ENCODE measurements at places on chromosomes 13 and 19.

- DNase-seq: peak; percentile 18
These were observed 217.9 kb downstream of the RFC3 start for GRCh38 chr13:34035676-34036325.

DNA sequence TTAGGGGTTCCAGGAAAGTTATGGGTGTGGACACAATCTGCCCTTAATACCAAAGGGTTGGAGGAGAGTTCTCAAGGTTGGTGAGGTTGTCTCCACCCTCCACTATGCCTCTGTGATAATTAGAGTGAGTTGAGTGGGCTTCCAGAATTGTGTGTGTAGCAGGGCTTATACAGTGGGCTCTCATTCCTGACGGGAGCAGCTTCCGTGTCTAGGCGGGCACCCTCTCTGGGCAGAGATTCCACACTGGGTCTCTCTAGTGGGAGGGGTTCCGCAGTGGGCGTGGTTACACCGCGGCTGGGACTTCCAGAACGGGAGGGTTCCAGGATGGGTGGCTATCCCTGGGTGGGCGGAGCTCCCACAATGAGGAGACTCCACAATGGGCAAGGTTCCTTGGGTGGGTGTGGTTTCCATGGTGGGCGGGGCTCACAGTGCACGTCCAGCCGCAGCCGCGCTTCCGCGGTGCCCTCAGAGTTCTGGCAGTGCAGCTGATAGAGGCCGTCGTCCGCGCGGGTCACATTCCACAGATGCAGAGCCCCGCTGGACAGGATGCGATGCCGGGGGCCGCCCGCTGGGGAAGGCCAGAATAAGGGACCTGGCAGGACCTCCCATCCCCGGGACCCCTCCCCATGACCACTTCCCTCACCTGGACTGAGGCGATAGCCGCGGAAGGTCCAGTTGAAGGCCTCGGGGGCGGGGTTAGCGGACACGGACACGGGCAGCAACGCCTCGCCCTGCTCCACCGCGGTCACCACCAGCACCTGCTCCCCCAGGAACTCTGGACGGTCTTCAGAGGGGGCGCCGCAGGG lies 8.4 kb downstream of the NPHS1 start:
- DNase-seq: no peak

GRCh38 chr13:98476538-98476966 lies 100.4 kb downstream of the STK24 start:
- peak; percentile 88 for DNase-seq

DNA sequence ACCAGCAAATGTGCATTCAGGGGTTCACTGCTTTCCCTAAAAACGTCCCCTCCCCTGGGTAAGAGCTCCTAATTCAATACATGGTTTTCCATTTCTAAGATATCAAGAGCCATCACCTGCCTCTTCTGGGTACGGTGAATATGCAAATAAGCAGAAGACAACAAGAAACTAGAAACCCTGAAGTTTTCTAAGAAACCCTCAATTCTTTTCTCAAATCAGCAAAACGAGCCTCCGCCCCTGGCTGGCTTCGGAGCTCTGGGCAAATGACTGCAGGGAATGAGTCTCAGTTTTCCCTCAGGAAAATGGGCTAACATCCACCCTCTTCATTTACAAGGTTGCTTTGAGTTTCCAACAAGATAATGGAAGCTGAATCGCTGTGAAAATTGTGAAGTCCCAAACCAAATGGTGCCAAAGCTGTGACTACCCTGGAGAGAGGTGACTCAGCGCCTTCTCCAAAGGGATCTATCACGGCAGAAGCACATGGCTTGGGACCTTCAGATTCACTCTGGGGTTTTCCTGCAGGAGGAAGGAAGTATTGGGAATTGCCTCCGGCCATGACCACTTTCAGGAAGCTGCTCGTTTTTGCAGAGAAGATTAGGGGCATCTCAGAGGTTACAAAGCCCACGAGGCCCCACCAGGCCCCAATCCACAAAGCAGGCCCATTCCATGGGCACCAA lies 26.6 kb downstream of the KLF2 start:
- DNase-seq: peak; percentile 25

- no peak for DNase-seq
These were observed 610.7 kb downstream of the SLITRK5 start for GRCh38 chr13:88281841-88282240.

DNA sequence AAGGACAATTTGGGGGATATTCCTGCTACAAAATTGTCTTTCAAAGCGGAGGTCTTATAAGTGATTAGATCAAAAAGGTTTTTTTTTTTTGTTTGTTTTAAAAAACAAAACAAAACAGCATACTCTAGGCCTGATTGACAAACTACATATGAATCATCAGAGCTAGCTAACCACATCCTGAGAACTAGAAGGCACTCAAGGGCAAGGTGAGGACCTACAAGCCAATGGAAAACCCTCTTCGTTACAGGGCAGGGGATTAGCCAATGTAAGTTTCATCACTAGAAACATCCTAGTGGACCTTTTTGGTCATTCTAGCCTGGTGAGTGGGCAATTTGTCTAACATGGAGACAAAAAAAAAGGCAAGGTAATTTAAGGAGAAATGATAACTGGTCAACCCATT lies 428.6 kb downstream of the RFC3 start:
- no peak for DNase-seq

DNA sequence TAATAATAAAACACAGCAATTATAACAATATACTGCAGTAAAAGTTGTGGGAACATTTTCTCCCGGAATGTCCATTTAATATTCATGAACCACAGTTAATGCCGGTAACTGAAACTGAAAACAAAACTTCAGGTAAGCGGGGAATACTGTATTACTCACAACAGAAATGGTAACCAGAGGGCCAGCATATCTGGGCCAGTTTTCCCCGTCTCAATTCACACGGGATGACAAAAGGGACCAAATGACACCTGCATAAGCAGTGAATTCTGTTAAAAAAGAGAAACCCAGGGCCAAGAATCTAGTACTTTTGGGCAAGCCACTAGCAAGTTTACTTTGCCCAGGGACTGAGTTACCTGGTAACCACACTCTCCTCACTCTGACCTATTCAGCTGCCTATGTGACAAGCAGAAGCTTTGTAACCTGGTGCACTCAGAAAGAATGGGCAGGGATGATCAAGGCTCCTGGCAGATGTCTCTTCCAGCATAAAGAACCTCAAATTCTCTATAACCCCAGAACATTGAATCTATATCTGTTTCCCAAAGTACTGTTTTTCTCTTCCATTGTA lies 1171.2 kb downstream of the DIAPH3 start:
- DNase-seq: no peak

GRCh38 chr13:71661921-71662320 lies 205.1 kb downstream of the DACH1 start:
- DNase-seq: peak; percentile 16

DNA sequence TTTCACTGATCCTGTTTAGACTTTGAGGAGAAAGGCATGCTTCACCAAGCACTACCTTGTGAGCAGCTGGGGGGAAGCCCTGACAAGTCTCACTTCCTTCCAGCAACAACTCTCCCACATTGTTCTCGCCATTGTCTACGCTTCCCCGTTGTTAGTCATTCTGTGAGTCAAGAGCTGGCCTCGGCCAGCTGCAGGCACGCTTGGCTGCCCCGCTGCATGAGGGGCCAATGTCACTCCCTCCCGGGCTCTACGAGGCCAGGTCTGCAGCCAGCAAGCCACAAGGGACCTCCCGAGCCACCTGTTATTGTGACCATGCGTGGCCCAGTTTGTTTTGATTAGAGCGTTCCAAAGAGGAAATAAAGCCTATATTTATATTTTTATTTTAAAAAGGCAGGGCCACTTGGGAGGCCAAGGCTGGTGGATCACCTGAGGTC lies 220.9 kb downstream of the FOXO1 start:
- no peak for DNase-seq

- no peak for DNase-seq
These were observed 310.3 kb downstream of the KLF5 start for GRCh38 chr13:73369095-73369494.

DNA sequence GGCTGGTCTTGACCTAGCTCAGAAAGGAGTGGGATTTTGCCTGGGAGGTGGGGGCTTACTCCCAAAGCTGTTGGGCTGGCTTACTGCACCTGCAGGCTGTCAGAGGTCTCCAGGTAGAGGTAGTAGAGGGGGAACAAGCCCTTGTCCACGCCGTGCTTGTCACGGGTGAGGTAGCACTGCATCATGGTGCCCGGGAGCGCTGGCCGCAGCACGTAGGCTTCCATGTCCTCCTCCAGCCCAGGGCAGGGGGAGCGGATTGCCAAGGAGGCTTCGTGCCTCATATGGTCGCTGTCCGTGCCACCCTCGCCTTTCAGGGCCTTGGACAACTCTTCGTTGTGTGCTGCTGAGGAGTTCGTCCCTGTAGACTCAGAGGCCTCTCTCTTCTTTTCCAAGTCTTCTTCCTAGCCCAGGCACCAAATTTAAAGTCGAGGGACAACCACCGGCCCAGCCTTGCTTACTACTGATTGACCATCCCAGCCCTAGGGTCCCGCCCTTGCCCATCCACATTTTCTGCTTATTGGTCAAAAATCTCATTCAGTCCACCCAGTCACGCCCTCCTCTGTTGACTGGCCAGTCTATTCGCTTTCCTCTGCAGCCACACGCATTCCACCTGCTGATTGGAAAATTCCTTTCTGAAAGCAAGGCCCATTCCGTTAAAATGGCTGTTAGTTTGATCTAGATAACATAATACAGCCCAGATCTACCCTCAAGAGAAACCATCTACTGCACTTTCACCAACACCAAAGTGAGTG lies 10.5 kb downstream of the TULP2 start:
- no peak for DNase-seq

DNA sequence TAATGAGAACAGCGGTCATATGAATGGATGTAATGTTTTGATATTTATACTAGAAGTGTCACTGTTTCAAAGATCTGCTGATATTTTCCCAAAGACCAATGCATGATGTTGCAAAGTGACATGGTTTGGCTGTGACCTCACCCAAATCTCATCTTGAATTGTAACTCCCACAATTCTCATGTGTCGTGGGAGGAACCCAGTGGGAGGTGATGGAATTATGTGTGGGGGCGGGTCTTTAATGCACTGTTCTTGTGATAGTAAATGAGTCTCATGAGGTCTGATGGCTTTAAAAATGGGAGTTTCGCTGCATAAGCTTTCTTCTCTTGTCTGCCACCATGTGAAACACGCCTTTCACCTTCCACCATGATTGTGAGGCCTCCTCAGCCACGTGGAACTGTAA lies 98.3 kb downstream of the AKAP11 start:
- DNase-seq: no peak

- DNase-seq: peak; percentile 29
These were observed 7.0 kb downstream of the TMEM221 start for GRCh38 chr19:17441241-17442021.

DNA sequence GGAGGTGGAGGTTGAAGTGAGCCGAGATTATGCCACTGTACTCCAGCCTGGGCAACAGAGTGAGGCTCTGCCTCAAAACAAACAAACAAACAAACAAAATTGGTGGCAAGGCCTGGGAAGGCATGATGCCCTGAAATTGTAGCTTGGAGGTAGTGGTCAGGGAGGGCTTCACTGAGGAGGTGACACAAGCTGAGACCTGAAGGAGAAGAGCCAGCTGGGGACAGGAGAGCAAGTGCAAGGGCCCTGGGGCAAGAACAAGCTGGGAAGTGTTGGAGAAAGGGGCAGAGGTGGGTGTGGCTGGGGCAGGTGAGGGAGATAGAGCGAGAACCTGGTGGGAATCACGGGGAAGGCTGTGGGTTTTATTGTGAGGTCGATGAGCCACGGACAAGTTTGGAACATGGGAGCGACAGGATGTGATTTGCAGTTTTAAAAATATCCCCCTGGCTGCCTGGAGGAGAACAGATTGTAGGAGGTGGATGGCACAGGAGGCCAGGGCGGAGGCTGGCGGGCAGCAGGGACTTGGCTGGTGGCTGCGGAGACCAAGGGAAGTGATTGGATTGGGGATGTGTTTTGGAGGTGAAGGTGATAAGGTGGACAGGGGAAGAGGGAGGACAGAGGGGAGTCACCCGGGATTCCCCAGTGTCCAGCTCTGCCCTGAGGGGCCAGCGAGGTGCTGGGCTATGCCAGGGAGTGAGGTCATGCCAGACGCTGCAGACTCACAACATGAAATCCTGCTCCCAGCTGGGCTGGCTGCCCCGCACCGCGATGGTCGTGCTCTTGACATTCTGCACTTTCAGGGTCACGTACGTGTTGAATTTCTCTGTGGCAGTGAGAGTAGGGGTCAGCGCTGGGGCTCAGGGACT lies 14.0 kb downstream of the UNC13A start:
- DNase-seq: no peak

- DNase-seq: peak; percentile 76
These were observed 263.0 kb downstream of the KLF12 start for GRCh38 chr13:73870970-73871935.

DNA sequence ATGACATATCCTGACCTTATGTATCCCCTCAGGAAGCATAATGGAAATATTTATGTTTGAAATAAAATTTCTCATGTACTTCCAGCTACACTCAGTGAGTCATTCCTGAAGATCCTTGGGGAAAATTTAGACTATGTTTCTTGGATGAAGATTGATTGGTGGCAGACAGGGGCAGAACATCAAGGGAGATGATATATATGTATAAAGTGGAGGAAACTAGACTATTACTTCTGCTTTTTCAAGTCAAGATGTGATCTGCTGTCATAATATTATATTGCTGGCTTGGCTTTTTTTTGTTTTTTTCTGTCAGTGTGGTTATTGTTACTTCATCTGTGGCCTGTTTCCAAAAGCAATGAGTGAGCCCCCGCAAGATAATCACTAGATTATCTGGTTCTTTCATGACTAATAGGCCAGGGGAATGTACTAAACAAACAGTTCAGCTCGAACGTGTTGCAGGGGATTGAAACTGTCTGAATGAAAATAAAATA lies 87.2 kb upstream of the TNFSF11 start:
- DNase-seq: peak; percentile 92

GRCh38 chr19:15418231-15418578 lies 583 bp downstream of the AKAP8L start:
- DNase-seq: peak; percentile 27

DNA sequence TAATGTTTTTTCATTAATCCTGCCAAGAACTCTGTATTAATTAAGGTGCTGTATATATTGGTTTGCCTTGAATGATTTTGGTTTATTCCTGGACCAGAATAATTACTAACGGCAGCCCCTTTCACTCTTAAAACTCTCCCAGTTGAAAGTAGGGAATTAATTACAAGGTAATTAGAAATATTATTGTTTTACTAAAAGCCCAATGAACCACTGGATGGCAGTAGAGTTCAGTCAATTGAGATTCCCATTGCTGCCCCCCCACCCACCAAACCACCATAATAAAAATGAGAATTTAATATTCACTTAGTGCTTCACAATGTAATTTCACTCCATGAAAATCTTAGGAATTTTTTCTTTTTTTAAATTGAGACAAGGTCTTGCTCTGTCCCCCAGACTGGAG lies 13.7 kb downstream of the WBP4 start:
- DNase-seq: peak; percentile 32

- DNase-seq: peak; percentile 50
These were observed 117.2 kb downstream of the MIPEP start for GRCh38 chr13:23771956-23772355.

GRCh38 chr13:25958986-25959385 lies 92.8 kb downstream of the SHISA2 start:
- no peak for DNase-seq

- peak; percentile 52 for DNase-seq
These were observed 12.3 kb upstream of the ZNF180 start for GRCh38 chr19:44512326-44513298.

Measured in fibroblast of upper back skin (primary cell).